ENCODE measurements at places on chromosomes 13 and 19.

DNA sequence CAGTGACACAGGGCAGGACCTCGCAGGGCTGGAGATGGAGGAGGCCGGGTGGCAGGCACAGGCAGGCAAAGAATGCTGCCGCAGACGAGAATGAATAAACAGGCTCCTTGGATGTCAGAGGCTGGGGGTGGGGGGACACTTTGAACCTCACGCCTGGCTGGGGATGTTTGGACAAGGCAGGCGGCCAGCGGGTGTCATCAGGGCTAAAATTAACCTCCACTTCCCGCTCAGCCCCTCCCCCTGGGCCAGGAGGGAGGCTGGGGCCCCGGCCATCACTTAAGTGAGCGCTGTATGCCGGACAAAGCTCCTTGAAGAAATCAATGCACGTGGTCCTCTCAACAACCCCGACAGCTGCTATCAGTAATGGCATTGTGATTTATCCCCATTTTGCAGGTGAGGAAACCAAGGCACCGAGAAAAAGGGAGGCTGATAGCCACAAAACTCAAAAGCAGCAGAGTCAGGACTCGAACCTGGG lies 10.3 kb upstream of the FUT5 start:
- DNase-seq = peak; percentile 80

DNA sequence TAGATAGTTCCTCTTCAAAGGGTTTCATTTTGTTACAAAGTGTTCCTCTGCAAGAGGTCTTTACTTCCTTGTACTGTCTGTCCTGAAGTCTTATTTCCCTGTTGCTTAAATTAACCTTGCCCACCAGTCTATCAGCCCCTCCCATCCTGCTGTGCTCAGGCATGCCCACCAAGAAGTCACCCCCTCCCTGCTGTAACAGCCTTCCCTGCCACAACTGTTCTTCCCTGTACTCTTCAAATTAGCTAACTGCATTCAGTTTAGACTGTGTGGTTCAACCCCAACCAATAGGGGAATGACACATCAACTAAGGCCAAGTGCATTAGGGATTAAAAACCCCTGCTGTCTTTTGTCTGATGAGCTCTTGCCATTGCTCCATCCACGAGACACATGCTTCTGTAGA lies 34.4 kb upstream of the ZNF562 start:
- no peak for DNase-seq

DNA sequence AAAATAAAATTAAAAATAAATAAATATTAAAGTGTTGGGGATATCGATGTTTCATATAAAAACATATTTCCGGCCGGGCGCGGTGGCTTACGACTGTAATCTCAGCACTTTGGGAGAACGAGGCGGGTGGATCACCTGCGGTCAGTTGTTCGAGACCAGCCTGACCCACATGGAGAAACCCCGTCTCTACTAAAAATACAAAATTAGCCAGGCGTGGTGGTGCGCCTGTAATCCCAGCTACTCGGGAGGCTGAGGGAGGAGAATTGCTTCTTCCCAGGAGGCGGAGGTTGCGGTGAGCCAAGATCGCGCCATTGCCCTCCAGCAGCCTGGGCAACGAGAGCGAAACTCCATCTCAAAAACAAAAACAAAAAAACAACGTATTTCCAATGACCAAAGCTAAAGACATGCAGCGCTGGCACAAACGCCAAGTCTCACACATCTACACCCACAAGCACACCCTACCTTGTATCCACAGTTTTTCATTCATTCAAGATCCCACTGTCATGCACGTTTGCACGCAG lies 907 bp downstream of the ZNF569 start:
- DNase-seq = no peak

DNA sequence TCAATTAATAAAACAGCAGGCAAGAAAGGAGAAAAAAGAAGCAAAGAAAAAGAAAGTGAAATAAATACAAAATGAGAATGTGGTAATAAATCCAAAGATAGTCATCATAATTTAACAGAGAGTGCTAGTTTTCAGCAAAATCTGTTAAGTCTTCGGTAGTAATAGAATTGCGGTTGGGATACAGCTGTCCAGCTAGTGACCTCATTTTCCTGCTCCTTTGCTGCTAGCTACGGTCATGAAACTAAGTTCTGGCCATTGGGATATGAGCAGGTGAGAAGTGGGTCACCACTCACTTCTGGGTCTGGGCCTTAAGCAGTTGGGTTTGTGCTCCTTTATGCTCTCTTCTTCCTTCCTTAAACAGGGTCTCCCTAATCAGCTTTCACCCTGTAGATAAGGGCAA lies 11.7 kb upstream of the DGKH start:
- DNase-seq = no peak

DNA sequence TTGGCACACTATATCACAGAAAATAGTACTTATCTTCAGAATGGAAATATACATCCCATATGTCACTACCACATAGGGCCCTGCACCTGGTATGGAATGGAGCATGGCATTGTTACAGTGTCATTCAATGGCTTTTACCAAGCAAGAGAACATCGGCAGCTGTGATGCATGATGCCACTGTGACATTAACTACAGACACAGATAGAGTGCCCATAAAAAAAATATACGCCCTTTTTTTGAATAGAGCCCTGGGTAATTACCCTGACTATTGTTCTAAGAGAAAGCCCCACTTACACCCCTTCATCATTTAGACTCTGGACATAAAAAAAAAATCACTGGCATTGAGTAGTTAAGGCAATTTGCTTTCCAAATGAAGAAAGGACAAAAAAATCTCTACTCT lies 320.3 kb downstream of the DNAJC15 start:
- DNase-seq = no peak

- DNase-seq = no peak
Measured at GRCh38 chr19:8831373-8831772, 731 bp downstream of the ZNF558 start.

DNA sequence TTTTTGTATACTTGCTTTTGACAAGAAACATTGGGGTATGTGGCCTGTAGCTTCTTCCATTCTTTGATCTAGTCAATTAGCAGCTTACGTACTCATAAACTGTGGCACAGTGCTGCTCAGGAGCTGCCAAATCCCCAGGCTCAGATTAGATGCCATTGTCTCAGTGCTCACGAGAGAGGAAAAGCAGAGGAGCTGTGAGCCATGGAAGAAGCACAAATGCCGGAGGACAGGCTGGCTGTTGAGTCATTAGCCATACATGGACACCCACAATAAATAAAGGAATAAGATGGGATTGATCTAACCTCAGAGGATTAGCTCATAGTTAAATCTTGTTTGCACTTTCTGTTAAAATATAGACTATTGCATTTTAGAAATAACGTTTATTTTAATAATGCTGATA lies 121.7 kb downstream of the POSTN start:
- peak; percentile 37 for DNase-seq

- peak; percentile 12 for DNase-seq
Measured at GRCh38 chr13:101204270-101205020, 211.9 kb downstream of the NALCN start.

- no peak for DNase-seq
Measured at GRCh38 chr19:22806418-22806817, 22.5 kb upstream of the ZNF99 start.

DNA sequence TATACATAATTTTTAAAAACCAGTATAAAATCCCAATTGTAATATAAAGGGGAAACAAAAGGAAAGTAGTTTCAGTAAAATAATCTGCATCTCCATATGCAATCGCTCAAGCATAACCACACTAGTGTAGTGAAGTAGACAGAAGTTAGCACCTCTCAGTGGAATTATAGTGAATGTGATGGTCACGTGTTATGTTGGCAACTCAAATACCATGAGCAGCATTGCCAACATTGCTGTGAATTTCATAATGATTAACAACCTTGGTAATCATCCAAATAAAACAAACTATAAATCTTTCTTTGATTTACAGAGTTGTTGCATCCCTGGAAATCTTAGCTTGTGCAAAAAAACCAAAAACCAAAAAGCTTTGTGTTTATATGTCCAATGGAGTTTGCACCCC lies 77.3 kb upstream of the SIAH3 start:
- DNase-seq = peak; percentile 25

Measured in fibroblast of the aortic adventitia (primary cell).